ENCODE measurements at places on chromosomes 4 and X.
A peak's percentile ranks its signal among the peaks of the same experiment; 100 is the strongest.

DNA sequence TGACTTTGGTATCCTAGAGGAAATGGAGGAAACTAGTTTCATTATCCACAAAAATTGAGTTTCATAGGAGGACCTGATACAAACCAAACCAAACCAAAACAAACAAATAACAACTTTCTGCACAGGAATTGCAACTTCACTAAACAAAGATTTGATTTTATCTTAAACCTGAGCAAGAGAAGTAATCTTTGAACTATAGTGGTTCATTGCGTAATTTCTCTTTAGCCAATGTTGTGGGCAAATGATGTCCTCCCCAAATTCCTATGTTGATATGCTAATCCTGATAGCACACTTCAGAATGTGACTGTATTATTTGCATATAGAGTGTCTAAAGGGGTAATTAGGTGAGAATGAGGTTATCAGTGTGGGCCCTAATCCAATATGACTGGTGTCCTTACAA, 102.4 kb downstream of the CAMK2D start:
- DNase-seq, result no peak

- no peak for DNase-seq
Measured at GRCh38 chrX:31258166-31258565, 186.3 kb upstream of the FTHL17 start.

GRCh38 chr4:137467537-137467936, 64.8 kb downstream of the PCDH18 start:
- DNase-seq, result no peak

DNA sequence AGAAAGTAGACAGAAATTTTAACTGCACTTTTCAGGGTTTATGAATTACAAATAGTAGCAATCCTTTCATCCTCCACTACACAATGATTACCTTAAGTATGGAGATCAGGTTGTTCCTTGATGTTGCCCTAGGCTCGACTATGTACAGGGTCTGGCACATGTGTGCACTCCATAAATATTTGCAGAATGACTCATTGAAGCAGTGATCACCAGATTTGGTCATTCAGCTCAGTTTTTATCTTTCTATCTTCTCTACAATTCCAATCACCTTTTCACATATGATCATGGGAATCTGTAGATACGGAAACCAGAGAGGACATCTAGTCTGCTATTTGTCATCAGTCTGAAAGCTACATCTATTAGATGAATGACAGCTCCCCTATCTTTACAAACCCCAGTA, 171.7 kb upstream of the HCCS start:
- DNase-seq, result no peak

- DNase-seq, result no peak
Measured at GRCh38 chr4:94798808-94799207, 41.1 kb downstream of the BMPR1B start.

- no peak for DNase-seq
Measured at GRCh38 chr4:123671636-123672404, 275.2 kb downstream of the SPRY1 start.

DNA sequence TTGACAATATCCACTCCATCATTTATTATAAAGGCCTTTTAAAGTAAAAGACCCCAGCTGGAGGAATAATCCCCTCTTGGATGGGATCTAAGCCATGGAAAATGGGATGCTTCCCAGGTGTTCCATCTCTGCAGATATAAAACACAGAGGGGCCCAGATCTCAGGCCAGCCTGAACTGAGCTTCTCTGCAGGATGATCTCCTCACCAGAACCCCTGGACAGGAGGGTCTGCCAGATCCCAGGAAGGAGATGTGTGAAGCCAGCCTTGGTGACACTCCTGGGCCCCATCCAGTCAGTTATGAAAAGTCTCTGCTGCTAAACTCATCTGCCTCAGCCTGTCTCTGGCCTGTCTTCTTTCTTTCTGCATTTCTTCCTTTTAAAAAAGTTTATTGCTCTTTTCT, 56.7 kb downstream of the HTRA3 start:
- no peak for DNase-seq

GRCh38 chr4:55444827-55445226, 49.1 kb downstream of the TMEM165 start:
- DNase-seq, result no peak

DNA sequence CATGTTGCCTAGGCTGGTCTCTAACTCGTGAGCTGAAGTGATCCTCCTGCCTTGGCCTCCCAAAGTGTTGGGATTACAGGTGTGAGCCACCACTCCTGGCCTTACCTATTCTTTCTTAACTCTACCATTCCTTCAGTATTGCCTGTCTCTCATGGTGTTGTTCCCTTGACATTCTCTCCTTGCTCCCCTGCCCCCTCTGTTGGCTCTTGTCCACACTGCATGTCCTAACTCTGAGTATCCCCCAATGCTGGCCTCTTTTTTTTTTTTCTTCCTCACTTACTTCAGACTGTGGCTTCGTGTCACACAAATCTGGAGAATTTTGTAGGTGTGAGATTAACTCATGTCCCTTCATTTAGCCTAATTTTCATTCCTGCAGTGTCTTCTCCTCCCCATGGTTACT, 22.9 kb upstream of the FRMPD4 start:
- no peak for DNase-seq

- no peak for DNase-seq
Measured at GRCh38 chr4:138734746-138735145, 280.8 kb upstream of the NOCT start.

GRCh38 chr4:147799986-147800555, 68.2 kb downstream of the ARHGAP10 start:
- no peak for DNase-seq

GRCh38 chrX:102899940-102900916, 36.8 kb upstream of the RAB40AL start:
- peak; percentile 5 for DNase-seq

DNA sequence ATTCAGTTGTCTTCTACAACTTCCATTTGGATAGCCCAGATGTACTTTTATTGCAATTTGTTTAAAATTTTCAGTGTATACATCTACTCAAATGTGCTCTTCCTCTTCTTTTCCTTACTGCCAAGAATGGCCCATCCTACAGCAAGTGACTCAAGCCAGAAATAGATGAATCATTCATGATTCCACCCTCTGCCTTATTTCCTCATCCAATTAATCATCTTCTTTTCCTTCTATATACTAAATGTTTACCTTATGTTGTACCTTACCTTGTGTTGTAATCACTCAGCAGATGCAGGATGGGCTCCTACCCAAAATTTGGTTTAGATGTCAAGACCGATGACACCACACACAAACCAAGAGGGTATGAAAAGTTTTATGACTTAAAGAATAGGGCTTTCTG, 437.8 kb downstream of the GRXCR1 start:
- no peak for DNase-seq

- no peak for DNase-seq
Measured at GRCh38 chr4:122163767-122164166, 11.6 kb downstream of the BLTP1 start.

- DNase-seq, result no peak
Measured at GRCh38 chrX:103442536-103442901, 66.2 kb downstream of the BEX3 start.
